Uterus (tissue), 4 donors: ENCODE measurements at places on chromosomes 3 and 15. TPM values are rescaled to one million over a fixed set of nuclear protein-coding genes. Genes with fewer than 3 reads are reported as not detected.

- no peak for DNase-seq
- peak overlapping the region; percentile 80 for H3K27ac ChIP-seq
- no peak overlapping the region for H3K4me3 ChIP-seq
- no peaks in the 10 kb centered on the region for H3K27me3 ChIP-seq
- no peaks in the 10 kb centered on the region for H3K36me3 ChIP-seq
These were observed 164.7 kb downstream of the SV2B start for GRCh38 chr15:91264651-91265351.

DNA sequence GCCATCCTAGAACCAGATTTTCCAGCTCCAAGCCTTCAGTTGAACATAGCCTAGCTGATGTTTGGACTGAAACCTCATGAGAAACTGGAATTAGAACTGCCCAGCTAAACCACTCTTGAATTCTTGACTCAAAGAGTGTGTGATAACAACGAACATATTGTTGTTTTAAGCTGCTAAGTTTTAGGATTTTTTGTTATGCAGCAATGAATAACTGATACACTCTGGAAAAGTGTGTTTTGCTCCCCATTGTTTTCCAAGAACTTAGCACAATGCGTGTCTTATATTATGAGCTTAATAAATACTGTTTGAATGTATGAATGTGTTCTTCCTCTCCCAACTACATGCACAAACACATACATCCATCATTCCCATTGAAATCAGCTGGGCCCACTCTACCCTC is 379.6 kb downstream of the EDEM1 start:
- DNase-seq, result no peak
- H3K27ac ChIP-seq, result no peak overlapping the region
- H3K27me3 ChIP-seq, result no peaks in the 10 kb centered on the region
- no peaks in the 10 kb centered on the region for H3K36me3 ChIP-seq
- no peak overlapping the region for H3K4me3 ChIP-seq

The PTPN23 gene
- total RNA-seq, result 5.1 TPM

The WDR93 gene
- total RNA-seq, result not detected

GRCh38 chr3:4008205-4008604 is 209.0 kb downstream of the LRRN1 start:
- H3K36me3 ChIP-seq, result no peaks in the 10 kb centered on the region
- no peaks in the 10 kb centered on the region for H3K4me1 ChIP-seq
- H3K27me3 ChIP-seq, result no peaks in the 10 kb centered on the region
- H3K4me3 ChIP-seq, result no peak overlapping the region
- H3K27ac ChIP-seq, result no peak overlapping the region

DNA sequence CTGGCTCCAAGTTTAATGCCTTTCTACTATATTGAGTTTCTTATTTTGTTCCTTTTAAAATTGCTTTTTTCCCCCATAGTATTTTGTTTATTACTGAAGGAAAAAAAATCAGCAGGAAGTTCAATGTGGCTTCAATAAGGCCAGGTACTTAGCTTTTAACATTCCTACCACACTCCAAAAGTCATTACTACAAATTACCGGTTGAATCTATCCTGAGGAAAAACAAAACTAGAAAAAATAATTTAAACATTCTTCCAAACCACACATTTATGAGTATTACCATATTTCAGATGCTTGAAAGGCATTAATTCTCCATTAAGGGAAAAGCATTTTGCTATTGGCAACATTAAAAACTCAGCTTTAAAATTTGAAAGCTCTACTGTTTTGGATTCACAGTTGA is 20.2 kb upstream of the TNFSF10 start:
- no peak for DNase-seq
- no peak overlapping the region for H3K4me3 ChIP-seq
- no peaks in the 10 kb centered on the region for H3K4me1 ChIP-seq
- no peaks in the 10 kb centered on the region for H3K27me3 ChIP-seq
- no peaks in the 10 kb centered on the region for H3K36me3 ChIP-seq

DNA sequence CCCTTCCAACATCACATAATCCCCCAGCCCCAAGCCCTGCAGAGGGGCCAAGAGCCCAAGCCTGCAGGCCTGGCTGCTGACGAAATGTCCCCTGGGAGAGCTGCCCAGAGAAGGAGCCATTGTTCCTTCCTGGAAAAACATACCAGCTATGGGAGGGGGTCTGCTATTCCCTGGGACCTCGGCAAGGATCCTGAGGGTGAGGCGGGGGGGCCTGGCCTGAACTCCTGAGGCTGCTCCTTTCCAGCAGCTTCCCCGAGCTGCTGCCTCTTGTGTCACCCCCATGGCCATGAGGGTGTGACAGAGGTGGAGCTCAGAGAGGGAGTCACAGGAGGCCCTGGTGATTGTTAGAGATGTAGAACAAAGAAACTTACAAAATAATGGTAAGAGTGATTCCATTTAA is 12.9 kb downstream of the LOXL1 start:
- DNase-seq, result no peak
- no peaks in the 10 kb centered on the region for H3K27me3 ChIP-seq
- H3K36me3 ChIP-seq, result no peaks in the 10 kb centered on the region
- H3K4me1 ChIP-seq, result peaks cover 10% of the 10 kb centered on the region

GRCh38 chr3:40476478-40477470 is at the start of gene ZNF619:
ZNF619 (plus strand) TSS chr3:40477122; CDS start chr3:40477980, 858 bp downstream.
- DNase-seq, result peak; percentile 73
- no peaks in the 10 kb centered on the region for H3K36me3 ChIP-seq
- no peaks in the 10 kb centered on the region for H3K4me1 ChIP-seq
- H3K4me3 ChIP-seq, result peak within 1 kb of the TSS; percentile 67

DNA sequence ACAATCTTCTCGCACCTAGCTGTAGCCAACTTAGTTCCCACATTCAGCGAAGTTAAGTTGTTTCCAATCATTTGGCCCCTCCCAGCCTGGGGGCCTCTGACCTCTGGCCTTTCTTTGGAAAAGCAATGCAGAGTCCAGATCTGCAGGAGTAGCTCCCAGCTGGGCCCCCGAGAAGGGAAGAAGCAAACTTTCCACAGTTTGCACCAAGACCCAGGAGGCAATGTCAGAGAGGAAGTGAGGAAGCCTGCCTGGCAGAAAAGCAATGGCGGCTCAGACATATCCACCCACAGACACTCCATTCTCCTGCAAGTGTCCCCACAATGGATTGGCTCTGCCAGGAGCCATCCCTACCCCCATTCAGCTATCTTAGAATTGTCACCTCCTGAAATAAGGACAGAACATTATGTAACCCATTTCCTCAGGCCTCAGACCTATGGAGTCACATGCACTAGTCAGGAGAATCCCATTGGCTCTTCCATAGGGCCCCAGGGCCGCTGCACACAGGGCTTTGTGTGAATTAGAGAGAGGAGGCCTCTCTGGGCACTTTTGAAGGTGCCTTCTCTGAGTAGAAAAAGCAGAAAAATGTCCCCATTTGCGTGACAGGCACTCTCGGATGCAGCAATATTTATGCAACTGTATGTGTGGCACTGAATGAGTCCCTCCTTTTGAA is 3.0 kb upstream of the BUB1B start:
- H3K4me1 ChIP-seq, result no peaks in the 10 kb centered on the region
- no peak overlapping the region for H3K27ac ChIP-seq
- no peak overlapping the region for H3K4me3 ChIP-seq
- no peaks in the 10 kb centered on the region for H3K27me3 ChIP-seq

GRCh38 chr3:55686426-55687254 is 199.5 kb upstream of the WNT5A start:
- H3K27ac ChIP-seq, result no peak overlapping the region
- no peak for DNase-seq
- no peaks in the 10 kb centered on the region for H3K4me1 ChIP-seq
- no peaks in the 10 kb centered on the region for H3K36me3 ChIP-seq

GRCh38 chr3:73490453-73491286 is 134.1 kb downstream of the PDZRN3 start:
- no peaks in the 10 kb centered on the region for H3K27me3 ChIP-seq
- no peak for DNase-seq
- no peak overlapping the region for H3K4me3 ChIP-seq
- H3K4me1 ChIP-seq, result peaks cover 24% of the 10 kb centered on the region
- H3K36me3 ChIP-seq, result no peaks in the 10 kb centered on the region
- H3K27ac ChIP-seq, result no peak overlapping the region

The SLC12A1 gene
- total RNA-seq, result 0.41 TPM

- H3K36me3 ChIP-seq, result no peaks in the 10 kb centered on the region
- no peaks in the 10 kb centered on the region for H3K27me3 ChIP-seq
- H3K27ac ChIP-seq, result peak overlapping the region; percentile 56
- H3K4me1 ChIP-seq, result no peaks in the 10 kb centered on the region
- no peak overlapping the region for H3K4me3 ChIP-seq
These were observed 301.8 kb upstream of the MCTP2 start for GRCh38 chr15:93929375-93930094.

The COL6A5 gene
- not detected for total RNA-seq

GRCh38 chr3:182682263-182683241 is 110.8 kb upstream of the ATP11B start:
- no peaks in the 10 kb centered on the region for H3K4me1 ChIP-seq
- DNase-seq, result no peak
- peak overlapping the region; percentile 23 for H3K4me3 ChIP-seq

- no peaks in the 10 kb centered on the region for H3K4me1 ChIP-seq
- no peak for DNase-seq
- no peaks in the 10 kb centered on the region for H3K36me3 ChIP-seq
- H3K4me3 ChIP-seq, result no peak overlapping the region
- no peak overlapping the region for H3K27ac ChIP-seq
These were observed 32.4 kb downstream of the SELENOT start for GRCh38 chr3:150635526-150635925.

DNA sequence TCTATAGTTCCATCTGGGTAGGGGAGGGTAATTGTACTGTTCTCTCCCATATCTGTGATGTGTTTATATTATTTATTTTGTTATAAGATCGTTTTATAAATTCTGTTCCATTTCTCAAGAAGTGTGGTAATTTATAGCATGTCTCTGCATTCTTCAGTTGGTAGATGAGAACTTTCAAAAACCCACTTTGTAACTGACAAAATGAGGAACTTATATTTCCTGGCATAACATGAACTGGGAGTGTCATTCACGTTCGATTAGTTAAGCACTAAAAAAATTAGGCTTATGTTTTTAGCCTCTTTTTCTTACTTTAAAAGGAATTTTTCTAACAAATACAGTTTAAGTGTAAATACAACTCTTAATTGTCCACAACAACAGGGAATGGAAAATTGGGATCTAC is 230.8 kb downstream of the CGGBP1 start:
- DNase-seq, result no peak
- no peaks in the 10 kb centered on the region for H3K4me1 ChIP-seq
- H3K27ac ChIP-seq, result no peak overlapping the region
- no peaks in the 10 kb centered on the region for H3K36me3 ChIP-seq

DNA sequence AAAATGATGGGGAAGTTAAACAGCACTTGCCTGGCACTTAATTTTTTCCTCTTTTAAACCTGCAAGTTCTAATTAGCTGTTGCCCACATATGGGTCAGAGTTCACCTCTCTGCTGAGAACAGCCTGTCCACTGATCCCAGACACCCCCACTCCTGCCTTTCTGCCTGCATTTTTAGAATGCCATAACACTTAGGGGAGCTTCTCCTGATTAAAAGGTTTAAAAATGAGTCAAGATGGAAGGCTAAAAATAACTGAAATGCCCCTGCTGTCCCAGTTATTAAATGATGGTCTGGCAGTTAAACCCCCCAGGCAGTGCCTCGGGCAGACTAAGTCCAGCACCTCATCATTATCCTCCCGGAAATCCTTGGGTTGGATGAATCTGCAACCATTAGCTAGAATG is 913.6 kb upstream of the ARPP21 start:
- no peak for DNase-seq
- no peak overlapping the region for H3K4me3 ChIP-seq
- H3K36me3 ChIP-seq, result no peaks in the 10 kb centered on the region
- H3K27me3 ChIP-seq, result no peaks in the 10 kb centered on the region

The C3orf22 gene
- total RNA-seq, result not detected

DNA sequence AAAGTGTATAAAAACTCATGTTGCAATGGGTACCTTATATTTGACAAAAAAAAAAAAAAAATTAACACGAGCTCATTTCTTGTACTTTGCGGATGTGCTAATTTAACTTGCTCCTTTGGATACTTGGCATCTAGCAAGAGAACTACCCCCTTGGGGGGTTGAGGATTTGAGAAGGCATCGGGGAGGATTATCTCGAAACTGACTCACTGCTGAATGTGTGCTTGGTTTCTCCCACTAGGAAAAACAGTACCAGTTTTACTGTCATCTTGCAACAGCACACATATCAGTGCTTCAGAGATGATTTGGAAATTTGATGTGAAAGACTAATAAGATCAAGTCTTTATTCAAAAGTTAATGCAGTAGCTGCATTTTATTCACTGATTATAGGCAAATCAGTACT is 891 bp downstream of the EXOG start:
- no peak for DNase-seq
- peak overlapping the region; percentile 88 for H3K4me3 ChIP-seq
- no peaks in the 10 kb centered on the region for H3K36me3 ChIP-seq

GRCh38 chr3:49661281-49661680 is 12.9 kb upstream of the APEH start:
- no peaks in the 10 kb centered on the region for H3K4me1 ChIP-seq
- H3K27ac ChIP-seq, result no peak overlapping the region
- no peaks in the 10 kb centered on the region for H3K36me3 ChIP-seq

The TNNC1 gene
- total RNA-seq, result not detected

The SERINC4 gene
- total RNA-seq, result not detected

DNA sequence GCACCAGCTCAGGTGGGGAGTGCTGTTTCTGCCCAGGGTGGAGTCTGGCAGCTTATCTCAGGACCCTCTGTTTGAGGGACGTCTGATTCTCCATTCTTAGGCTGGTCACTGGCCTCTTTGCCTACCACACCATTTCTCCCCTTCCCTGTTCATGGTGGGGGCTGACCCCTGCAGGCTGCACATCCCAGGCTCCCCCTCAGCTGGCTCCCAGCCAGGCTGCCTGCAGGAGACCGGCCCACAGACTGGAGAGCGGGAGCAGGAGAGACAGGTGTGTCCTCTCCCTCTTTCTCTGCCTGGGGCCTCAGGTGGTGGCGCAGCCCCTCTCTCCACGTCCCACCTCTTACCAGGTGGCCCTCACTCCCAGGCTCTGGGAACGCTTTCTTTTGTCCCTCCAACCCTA is 60.8 kb downstream of the RAB11A start:
- H3K27me3 ChIP-seq, result no peaks in the 10 kb centered on the region
- DNase-seq, result no peak
- no peak overlapping the region for H3K4me3 ChIP-seq
- no peak overlapping the region for H3K27ac ChIP-seq

DNA sequence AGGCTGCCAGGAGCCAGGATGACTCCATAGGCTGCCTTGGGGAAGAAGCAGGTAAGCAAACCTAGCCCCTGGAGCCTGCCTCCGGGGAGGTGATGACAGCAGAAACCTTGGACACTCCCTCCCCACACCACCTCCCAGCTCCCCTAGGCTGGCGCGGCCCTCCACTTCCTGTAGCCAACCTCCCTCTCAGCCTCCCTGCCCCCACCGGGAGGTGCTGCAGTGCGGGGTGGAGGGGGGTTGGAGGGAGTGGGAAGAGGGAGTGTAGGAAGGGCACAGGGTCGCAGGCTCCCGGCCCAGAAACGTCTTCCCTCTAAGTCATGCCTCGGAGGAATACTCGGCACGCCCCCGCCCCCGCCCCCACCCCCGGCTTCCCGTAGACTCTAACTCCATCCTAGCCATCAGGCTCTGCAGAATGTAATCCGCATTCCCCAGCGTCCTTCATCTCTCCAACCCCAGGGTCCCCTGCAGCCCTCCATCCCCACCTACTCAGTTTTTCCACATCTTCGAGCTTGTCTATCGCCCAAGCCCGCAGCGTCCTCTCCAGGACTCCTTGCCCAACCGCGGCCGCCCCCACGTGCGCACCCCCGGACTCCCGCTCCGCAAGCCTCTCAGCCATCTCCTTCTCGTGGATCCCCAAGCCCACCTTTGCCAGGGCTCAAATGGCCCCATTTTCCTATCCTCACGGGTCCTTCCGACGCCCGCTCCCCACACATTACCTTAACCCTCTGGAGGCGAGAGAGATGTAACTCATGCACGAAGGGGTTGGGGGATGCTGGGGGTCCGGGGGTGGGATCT is 528 bp downstream of the LPCAT4 start:
- peak overlapping the region; percentile 89 for H3K4me3 ChIP-seq
- H3K27ac ChIP-seq, result peak overlapping the region; percentile 95
- no peaks in the 10 kb centered on the region for H3K4me1 ChIP-seq

The CPNE9 gene
- not detected for total RNA-seq
